ENCODE measurements at places on chromosomes 7 and 10. TPM values are rescaled to one million over a fixed set of nuclear protein-coding genes. Genes with fewer than 3 reads are reported as not detected.

GRCh38 chr10:49187950-49188761 lies at the start of gene TMEM273:
Gene TMEM273, minus strand, starts transcription at chr10:49188391. Its CDS starts 55 bp downstream, at chr10:49188336.
- peak within 1 kb of the TSS; percentile 42 for H3K4me3 ChIP-seq
- peak; percentile 59 for DNase-seq
- H3K36me3 ChIP-seq = no peaks in the 10 kb centered on the region
- H3K27ac ChIP-seq = peak within 1 kb of the TSS; percentile 70
- H3K27me3 ChIP-seq = no peaks in the 10 kb centered on the region
- H3K4me1 ChIP-seq = peaks cover 16% of the 10 kb centered on the region

DNA sequence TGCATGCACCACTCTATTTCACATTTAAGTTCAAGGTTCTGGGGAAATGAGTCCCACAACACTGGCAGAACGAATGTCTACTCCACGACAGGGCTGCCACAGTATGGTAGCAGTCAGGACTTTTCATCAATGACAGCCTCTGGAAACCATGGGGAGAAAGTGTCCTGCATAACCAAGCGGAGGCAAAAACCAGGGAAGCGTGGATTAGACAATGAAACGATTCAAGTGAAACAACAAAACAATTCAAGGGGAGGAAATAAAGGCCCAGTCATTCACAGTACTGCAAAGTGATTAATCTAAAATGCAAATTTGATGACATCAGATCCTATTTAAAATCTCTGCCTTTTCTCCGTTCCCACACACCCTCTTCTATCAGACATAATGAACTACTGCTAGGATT lies 168.2 kb downstream of the DPY19L1 start:
- DNase-seq = no peak
- no peaks in the 10 kb centered on the region for H3K4me1 ChIP-seq
- H3K27me3 ChIP-seq = no peaks in the 10 kb centered on the region

- H3K27ac ChIP-seq = no peak overlapping the region
- peaks cover 20% of the 10 kb centered on the region for H3K4me1 ChIP-seq
- H3K27me3 ChIP-seq = no peaks in the 10 kb centered on the region
- no peak for DNase-seq
Measured at GRCh38 chr10:58543141-58543540, 30.5 kb downstream of the BICC1 start.

DNA sequence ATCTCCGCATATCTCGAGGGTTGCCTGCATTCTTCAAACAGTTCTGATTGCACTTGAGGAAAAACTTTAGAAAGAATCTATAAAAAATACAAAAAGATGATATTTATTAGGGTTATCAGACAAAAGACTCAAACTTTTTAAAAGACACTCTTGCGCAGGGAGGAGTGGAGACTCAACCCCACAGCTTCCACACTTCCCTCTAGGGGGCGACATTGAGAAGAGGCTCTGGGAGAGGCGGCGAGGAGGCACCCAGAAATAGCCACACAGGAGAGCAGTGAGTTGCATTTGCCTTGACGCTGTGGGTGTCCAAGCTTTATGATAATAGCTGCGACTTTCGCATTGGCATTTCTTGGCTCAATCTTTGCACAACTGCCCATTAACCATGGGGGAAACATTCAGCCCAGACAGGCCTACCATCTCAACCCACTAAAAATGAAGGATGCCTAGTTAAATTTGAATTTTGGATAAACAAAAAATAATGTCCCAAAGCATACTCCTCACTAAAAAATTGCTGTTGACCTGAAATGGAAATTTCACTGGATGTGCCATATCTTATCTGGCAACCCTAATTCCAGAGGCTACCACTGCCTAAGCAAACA lies 86.2 kb downstream of the EBF3 start:
- H3K27ac ChIP-seq = no peak overlapping the region
- no peaks in the 10 kb centered on the region for H3K36me3 ChIP-seq
- DNase-seq = no peak
- peaks cover 1% of the 10 kb centered on the region for H3K4me1 ChIP-seq

GRCh38 chr10:83153714-83154113 lies 985.6 kb upstream of the GHITM start:
- no peak overlapping the region for H3K27ac ChIP-seq
- H3K27me3 ChIP-seq = no peaks in the 10 kb centered on the region
- DNase-seq = no peak

ABCC2 gene
- 1.2 TPM for total RNA-seq

DNA sequence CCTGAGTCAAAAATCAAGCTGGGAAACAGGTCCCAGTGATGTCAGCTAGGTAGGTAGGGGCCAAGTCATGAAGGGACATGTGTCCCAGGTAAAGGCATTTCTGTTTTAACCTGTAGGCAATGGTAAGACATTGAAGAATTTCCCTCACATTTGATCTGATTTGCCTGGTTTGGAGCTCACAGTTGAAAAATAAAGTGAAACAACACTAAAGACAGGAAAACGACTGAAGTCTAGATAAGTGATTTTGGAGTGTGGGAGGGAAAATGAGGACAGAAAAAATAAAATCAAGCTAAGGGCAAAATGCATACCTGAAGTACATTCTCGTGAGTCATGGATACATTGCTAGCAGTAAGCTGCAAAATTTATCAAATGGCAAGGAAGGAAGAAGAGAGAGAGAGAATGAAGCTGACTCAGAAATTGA lies 169.9 kb downstream of the SKIDA1 start:
- H3K27ac ChIP-seq = no peak overlapping the region
- no peak overlapping the region for H3K4me3 ChIP-seq
- DNase-seq = no peak
- H3K4me1 ChIP-seq = no peaks in the 10 kb centered on the region
- H3K27me3 ChIP-seq = no peaks in the 10 kb centered on the region
- H3K36me3 ChIP-seq = no peaks in the 10 kb centered on the region

SLC26A5 gene
- not detected for total RNA-seq

DNA sequence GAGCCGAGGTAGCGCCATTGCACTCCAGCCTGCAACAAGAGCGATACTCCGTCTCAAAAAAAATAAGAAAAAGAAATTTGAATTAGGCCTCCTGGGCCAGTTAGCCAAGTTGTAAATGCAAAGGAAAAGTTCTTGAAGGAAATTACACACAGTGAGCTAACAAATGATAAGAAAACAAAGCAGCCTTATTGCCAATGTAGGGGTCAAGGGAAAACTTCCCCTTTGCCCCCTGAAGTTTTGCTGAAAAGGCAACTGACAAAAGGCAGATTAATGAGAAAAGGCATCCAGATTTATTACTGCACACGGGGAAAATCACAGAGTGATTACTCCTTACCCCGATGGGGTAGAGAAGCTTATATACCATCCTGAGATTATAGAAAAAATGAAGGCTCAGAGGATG lies 70.3 kb downstream of the PAPSS2 start:
- H3K27ac ChIP-seq = no peak overlapping the region
- H3K27me3 ChIP-seq = no peaks in the 10 kb centered on the region
- H3K36me3 ChIP-seq = no peaks in the 10 kb centered on the region
